Hair follicular keratinocyte (primary cell): ENCODE measurements at places on chromosomes 4 and X. TPM values are rescaled to one million over a fixed set of nuclear protein-coding genes. Genes with fewer than 3 reads are reported as not detected.

Gene RNF128
- 0.53 and 1.2 TPM in 2 replicates for total RNA-seq

Gene RAB41
- total RNA-seq, result not detected in 2 replicates

Gene TMPRSS11F
- total RNA-seq, result not detected in 2 replicates

Gene TEX13B
- total RNA-seq, result not detected in 2 replicates

Gene SLITRK2
- total RNA-seq, result not detected in 2 replicates

Gene AFP
- not detected in 2 replicates for total RNA-seq

Gene RPS6KA6
- total RNA-seq, result 0.23 and 0.70 TPM in 2 replicates

Gene NRK
- total RNA-seq, result 0.23 and 0.72 TPM in 2 replicates

Gene VSIG1
- 0.68 and 0.70 TPM in 2 replicates for total RNA-seq

Gene ACSL1
- 5.7 and 11.4 TPM in 2 replicates for total RNA-seq
